ENCODE measurements at places on chromosomes 16 and 17. TPM values are rescaled to one million over a fixed set of nuclear protein-coding genes. Genes with fewer than 3 reads are reported as not detected.
A peak's percentile ranks its signal among the peaks of the same experiment; 100 is the strongest.

- no peak for DNase-seq
These were observed 87.8 kb downstream of the SPAG9 start for GRCh38 chr17:51032850-51033249.

DNA sequence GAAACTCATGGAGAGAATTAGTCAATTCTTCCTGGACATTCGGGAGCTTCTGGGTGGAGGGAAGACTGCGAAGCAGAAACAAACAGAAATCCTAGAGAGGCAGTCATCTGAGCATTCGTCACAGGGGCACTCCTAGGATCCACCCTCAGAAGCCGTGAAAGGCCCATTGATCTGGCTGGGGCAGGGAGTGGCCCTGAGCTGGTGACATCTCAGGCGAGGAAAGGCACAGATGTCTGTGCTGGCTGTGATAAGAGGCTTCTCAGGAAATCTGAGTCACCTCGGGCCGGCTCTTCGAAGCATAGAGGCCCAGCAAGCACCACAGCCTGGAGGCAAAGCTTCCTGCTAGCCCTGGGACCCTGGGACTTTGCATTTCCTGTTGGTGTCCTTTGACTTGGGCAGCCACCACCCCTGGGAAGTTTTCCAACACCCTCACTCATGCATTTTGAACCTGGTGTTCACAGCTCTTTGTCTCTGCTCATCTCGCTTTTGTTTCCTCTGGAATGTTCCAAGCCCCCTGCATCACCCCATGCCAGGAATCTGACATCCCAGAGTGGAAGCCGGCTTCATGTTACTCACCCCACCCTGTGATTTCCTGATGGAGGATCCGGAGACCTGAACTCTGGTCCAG, 23.3 kb upstream of the CDRT4 start:
- peak; percentile 87 for DNase-seq

GRCh38 chr16:50377001-50377400, 8.2 kb upstream of the BRD7 start:
- DNase-seq = peak; percentile 19

- DNase-seq = no peak
These were observed 36.1 kb downstream of the ARL4D start for GRCh38 chr17:43434902-43435319.

HS3ST3B1 gene
- total RNA-seq = 2.6 TPM

DNA sequence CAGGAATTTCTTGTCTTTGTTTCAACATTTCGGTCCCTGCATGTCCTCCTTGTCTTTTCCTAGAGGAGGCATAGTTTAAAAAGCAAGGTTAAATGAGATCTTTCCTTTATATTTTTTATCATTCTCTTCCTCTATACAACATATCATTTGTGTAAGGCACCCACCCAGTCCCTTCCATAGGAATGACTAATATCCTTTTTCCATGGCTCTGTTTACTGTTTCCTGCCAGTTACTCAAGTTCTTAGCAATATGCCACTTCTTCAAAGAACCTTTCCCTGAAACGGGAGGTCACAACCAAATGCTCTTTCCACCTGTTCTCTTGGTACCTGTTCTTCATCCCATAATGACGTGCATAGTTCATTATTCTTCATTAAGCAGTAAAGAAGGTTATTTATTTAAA, 1237.1 kb upstream of the GOT2 start:
- no peak for DNase-seq

GRCh38 chr17:12667299-12667958, 1.7 kb downstream of the MYOCD start:
- no peak for DNase-seq

KRT31 gene
- total RNA-seq = not detected

DNA sequence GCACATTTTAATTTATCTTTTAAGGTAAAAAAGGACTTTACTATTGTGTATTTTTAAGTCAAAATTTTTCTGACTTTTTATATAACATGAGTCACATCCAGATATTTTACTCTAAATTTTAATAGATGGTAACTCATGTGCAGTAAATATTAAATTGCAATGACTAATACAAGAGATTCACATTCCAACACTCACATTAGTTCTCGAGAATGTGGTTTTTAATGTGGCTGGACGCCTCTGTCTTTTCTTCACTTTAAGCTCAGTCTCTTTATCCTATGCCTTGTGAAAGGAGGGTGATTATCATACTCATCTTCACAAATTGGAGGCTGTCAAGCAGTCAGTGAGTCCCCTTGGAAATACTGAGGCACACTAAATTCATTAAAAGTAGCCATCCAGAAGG, 315.6 kb downstream of the HS3ST3B1 start:
- no peak for DNase-seq

- DNase-seq = no peak
These were observed 51.2 kb downstream of the WDR45B start for GRCh38 chr17:82596837-82597672.

TIMP2 gene
- 95.5 TPM for total RNA-seq

GRCh38 chr16:20317117-20317516, 10.2 kb downstream of the GP2 start:
- no peak for DNase-seq

DNA sequence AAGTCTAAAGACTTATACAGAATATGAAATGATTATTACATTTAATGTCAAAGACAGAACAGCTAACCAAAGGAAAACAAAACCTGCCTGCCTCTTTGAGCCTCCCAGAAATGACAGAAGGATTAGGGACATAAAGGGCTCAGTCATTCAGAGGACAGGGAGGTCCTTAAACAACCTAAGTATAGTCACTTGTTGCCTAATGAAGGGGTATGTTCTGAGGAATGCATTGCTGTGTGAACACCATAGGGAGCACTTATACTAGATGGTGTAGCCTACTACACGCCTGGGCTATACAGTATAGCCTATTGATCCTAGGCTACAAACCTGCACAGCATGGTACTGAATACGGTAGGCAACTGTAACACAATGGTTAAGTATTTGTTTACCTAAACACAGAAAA, 106.4 kb downstream of the PARN start:
- DNase-seq = no peak

Data from cardiac septum (tissue), 1 donor.